ELF-1 (cell line): ENCODE measurements at places on chromosomes 4 and X.

- DNase-seq: peak; percentile 17
These were observed 178.3 kb downstream of the TMA16 start for GRCh38 chr4:163672751-163673150.

DNA sequence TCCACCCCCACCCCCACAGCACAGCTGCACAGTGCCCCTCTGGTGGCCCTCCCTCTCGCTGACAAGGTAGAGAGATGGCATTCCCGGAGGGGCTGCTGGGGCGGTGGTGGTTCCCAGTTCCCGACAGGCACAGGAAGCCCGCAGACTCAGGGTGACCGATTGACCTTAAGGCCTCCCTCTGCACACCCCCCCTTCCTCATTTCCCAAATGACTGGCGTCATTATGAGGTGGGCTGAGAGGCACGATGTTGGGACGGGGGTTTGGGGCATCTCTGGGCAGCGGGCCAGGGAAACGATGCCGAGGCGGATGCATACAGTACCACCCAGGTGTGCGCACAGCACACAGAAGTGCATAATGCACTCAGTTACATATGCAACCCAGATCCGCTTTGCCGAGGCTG is 3.5 kb upstream of the TIMP1 start:
- DNase-seq: no peak

DNA sequence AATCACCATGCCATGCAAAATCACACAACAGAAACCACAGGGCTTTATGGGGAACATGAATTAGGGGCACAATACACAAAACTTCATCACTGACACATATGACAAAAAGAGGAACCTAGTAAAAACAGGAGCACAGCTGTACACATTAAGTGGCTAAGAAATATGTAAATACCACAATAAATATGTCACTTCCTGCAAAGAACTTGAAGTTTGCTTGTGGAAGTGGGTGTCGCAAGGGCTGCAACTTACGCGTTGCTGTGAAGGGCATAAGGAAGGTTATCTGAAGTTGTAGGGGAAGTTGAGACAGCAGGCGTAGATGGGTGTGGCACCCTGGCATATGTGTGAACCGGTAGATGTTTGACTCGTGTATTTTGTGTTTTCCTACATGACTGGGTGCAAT is 42.4 kb downstream of the CLCN4 start:
- DNase-seq: no peak

DNA sequence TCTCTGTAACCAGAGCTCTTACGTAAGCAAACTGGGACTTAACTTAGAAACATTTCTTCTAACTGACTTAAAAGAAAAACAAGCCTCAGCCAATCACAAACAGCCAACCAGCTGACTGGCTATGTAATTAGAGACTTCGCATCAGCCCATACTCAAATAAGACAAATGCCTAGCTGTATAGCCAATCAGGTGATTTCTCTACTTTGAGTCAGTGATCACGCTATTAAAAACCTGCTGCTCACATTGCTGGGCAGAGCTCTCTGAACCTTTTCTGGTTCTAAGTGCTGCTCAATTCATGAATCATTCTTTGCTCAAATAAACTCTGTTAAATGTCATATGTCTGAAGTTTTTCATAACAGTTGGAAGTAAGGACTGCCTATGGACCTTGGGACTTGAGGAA is 9.9 kb upstream of the SMIM10L2A start:
- DNase-seq: no peak

- no peak for DNase-seq
These were observed 1034.9 kb upstream of the GRID2 start for GRCh38 chr4:91268913-91269312.

DNA sequence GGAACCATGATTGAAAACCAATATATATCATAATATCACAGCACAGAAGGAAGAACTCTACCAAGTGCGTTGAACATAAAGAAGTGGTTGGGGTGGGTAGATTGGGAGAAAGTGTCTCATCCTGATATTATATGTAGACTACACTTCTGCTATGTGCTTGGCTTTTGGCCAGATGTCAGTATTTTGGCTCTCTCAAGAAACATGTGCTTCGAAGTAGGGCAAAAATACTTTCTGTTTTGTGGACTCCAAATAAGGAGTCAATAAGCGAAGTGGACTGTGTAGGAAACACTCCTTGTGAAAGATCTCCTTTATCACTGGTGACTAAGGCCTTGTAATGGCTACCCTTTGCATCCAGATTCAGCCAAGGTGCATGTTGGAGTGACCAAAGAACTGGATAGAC is 7.8 kb upstream of the HPSE start:
- no peak for DNase-seq

GRCh38 chr4:156634612-156635011 is 337.0 kb downstream of the PDGFC start:
- no peak for DNase-seq

DNA sequence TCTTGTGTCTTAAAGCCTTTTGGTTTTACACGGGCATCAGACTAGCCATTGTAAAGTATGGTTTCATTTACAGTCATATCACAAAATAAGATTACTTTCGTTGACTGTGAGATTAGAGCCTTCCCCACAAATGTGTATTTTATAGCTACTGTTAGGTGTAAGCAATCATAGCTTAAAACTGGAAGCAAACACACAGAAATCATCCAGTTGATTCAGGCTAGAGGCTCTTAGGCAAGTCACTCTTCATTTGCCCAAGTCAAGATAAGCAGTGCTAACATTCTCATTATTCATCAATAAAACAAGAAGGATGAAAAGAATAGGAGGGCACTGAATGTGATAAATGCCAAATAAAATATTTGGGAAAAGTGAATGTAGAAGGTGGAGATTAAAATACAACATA is 448.7 kb upstream of the FAM241A start:
- no peak for DNase-seq

- no peak for DNase-seq
These were observed 147.4 kb downstream of the LDB2 start for GRCh38 chr4:16750882-16751642.

GRCh38 chrX:45434231-45434630 is 233.6 kb upstream of the DIPK2B start:
- DNase-seq: peak; percentile 57

GRCh38 chr4:89788206-89789072 is 48.5 kb downstream of the SNCA start:
- no peak for DNase-seq

- no peak for DNase-seq
These were observed 577.9 kb upstream of the DIPK2B start for GRCh38 chrX:45778616-45779015.

DNA sequence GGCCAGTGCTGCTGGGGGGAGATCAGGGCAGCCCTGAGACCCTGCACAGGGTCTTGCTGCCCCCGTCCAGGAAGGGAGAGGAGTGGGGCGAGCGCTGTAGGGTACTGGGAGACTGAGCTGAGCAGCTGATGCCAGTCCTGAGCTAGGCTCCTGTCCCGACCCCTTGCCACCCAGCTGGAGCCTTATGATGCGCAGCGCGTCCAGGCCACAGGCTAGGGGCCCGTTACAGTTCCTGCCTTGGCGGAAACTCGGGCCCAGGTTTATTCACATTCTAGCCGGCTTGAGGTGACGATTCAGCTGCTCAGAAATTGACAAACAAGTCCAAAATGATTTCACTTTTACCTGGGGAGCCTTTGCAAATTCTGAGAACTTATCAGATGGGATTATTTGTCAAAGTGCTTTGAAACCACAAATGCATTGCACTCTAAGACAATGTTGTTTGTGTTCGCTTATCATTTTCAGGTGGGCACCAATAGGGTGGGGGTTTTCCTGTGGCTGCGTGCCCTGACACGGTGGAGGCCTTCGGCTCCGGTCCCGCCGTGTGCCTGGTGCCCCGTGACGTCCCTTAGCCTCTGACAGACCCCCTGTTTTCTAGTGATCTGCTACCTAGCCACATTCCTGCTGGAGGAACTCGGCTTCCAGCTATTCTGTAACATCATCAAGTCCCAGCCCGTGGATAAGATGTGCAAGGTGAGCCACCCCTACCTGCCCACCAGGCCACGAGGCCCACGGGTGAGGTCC is 18.9 kb downstream of the CFAP99 start:
- DNase-seq: no peak

- peak; percentile 81 for DNase-seq
These were observed 99.7 kb downstream of the FIP1L1 start for GRCh38 chr4:53477038-53477565.

DNA sequence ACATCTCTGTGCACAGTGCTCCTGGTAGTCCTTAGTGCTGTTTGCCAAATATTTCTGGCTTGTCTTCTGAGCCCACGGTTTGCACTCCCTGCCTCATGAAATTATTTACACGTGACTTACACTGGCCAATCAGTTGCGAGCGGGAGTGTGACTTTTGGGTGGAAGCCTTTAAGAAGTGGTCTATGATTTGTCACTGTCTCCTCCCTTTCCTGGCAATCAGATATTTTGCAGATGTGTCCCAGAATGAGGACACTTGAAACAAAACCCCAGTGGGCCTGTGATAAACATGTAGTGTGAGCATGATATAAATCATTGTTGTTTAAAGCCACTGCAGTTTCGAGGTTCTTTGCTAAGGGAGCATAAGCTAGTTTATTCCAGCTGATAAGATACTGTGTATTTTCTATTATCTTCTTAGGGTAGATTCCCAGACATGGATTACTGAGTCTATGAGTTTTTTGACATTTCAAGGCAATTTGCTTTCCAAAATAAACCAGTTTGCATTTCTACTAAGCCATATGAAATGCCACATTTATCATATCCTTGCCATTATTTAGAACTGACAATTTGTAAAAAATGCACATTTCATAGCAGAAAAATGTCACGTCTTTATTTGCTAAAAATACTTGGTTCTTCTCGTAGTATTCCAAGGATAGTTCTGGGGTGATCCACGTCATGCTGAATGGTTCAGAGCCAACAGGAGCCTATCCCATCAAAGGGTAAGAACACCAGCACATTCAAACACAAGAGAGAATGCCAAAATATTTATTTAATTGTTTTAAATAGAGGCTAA is 12.0 kb downstream of the BST1 start:
- no peak for DNase-seq

DNA sequence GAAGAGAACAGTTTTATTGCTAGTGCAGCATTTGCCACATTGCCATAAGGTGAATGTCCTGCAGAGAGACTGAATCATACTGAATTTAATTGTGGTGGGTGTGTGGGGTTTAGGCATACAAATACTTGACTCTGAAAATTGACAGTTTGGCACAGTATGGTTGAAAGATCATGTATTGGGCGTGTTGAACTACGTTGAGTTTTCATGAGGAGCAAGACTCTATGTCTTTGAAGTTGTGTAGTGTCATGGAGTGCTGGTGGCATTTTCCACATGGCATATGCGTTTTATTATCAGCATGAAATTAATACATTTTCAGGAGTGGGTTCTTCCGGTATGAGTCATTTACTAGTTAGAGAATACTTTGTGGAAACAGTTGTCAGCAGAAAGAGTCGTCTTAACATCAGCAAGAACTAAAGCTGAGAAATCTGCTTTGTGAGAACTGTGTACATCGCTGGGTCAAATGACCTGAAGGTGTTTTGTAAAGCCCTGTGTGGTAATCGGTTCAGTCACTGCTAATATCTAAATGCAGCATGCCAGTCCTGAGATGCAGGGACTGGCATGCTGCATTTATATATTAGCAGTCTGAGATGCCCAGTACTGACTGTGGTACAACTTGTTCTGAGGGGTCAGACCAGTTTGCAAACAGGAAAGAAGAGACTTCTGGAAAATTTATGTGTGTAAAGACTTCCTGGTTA is 50.3 kb downstream of the ARHGAP10 start:
- no peak for DNase-seq
